ENCODE measurements at places on chromosomes 7 and 10.

- no peak for DNase-seq
These were observed 578.7 kb upstream of the NRP1 start for GRCh38 chr10:33913194-33913593.

DNA sequence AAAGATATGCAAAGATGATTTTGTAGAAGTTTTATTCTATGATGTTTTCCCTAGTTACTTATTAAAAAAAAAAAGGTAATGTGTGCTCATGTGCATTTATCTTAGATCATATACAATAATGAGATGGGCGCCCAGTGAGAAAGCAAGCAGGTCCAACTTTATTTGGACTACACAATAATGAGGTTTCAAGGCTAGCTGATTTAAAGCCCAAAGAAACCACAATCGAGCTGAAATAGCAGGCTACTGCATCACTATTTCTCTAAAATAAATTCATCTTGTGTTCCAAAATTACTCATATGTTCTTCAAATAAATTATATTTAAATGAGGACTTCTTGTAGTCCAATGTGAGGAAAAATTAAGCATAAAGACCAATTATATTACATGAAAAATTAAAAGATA is 110.1 kb downstream of the JMJD1C start:
- DNase-seq = no peak

DNA sequence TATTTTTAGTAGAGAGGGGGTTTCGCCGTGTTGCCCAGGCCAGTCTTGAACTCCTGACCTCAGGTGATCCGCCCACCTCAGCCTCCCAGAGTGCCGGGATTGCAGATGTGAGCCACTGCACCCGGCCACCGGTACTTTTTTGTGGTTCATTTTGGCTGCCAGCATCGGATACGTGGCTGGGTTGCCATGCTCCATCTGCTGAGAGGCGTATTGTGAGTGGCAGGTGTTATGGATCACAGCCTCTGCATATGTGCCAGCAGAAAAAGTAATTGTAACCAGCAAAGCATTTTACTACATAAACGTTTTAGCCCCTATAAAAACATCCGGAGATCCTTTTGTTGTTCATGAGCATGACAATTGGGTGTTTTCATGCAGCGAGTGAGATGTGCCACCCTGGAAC is 7.1 kb downstream of the FOXK1 start:
- no peak for DNase-seq

DNA sequence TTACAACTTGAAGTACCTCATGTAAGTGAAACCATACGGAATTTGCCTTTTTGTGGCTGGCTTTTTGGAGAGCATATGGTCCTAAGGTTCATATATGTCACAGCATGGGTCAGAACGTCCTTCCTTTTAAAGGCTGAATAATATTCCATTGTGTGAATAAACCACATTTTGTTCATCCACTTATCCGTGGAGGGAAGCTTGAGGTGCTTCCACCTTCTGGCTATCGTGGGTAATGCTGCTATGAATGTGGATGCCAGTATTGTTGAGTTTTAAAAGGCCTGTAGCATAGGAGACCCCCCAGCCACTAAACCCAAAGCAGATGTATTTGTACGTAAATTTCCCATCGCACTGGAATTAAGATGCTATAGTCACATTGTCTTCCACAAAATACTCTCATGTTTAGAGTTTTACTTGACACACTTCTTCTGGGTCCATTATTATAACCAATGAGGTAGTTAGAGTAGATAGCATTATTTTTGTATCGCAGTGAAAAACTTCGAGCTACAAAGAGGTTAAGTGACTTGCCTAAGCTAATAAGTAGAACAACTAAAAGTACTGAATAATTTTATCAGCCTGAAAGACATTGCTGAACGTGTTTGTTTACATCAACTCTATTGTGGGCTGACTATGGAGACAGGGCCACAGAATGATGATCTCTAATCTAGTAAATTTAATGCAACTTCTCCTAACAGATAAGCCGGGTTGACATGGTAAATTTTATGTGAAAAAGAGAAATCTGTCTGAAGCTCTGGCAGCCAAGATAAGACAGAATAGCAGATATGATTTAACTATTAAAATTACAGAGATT is 183.0 kb upstream of the CTBP2 start:
- no peak for DNase-seq

DNA sequence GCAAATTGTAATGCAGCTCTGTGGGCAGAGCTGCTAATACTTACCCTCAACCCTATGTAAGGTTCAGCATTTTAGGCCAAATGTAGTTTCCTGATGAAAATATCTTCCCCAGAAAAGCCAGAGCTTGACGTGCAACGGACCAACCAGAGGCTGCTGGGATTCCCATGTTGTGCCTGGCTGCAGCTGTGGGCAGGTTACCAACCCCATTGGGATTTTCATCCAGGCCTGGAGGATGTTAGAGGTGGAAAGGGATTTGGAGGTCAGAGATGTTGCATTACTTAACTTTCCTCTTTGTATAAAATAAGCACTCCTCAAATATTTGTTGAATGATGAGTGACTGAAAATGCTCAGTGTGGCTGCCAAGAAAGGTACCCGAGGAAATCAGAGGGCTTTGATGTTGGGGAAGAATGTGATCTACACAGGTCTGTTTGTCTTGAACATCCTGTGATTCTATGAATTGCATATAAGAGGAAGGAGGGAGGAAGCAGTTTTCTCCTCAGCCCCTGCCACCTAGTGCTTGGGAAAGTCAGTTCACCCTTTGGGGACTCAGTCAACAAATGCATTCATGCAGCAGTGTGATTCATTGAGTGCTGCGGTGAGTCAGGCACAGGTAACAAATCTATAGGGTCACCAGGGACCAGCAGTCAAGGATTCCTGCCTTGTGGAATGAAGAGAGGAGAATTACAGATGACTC is 487.2 kb downstream of the RPS24 start:
- no peak for DNase-seq

DNA sequence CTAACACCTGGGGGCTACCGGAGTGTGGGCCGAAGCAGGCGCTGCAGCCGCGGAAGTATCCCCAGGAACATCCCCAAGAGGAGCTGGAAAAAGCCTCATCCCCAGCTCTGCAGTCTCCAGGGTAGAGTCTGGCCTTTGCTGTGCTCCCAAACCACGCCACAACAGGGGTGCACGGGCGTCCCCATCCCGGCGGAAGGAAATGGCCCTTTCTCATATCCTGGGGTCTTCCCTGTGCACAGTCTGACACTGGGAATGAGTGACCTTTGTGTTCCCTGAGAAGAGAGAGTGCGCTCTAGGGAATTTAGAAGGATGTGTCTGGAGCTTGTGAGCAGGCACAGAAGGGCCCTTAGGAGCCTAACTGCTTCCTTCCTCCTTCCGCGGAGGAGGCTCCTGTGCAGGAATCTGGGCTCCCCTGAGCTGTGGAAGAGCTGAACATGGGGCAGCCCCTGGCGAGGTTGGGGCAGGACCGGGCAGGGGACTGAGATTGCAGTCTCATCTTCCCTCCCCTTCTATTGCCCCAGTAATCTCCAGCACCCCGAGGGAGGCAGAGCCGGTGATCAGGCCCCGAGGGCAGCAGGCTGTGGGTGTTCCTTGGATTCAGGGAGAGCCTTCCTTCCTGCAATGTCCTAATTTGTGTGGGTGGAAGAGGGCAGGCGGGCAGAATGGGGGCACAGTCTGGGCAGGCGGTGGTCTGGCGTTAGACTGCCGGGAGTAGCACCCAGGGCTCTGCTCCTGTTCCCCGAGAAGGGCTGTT is 1.3 kb downstream of the REPIN1 start:
- no peak for DNase-seq

GRCh38 chr7:128099204-128099671 is 68.0 kb upstream of the LRRC4 start:
- no peak for DNase-seq

GRCh38 chr7:106840342-106840741 is 24.7 kb upstream of the PIK3CG start:
- DNase-seq = no peak

DNA sequence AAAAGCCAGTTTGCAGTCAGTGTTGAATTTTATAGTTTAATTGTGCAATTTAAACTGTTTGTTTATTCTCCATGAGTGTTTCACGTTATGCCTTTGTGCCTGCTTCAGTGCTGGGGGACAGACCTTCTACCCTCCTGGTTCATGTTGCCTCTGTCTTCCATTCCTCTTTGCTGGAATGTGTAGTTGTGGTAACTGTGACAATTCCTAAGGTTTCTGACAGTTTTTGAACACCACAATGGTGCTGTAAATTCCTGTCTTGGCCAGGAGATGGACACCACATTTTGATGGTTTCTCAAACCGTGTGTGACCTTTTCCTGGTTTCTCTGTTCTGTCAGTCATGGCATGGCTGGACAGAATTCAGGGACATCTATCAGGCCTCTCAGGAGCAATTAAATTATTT is 201.7 kb downstream of the BICC1 start:
- DNase-seq = no peak

- no peak for DNase-seq
These were observed 118.2 kb upstream of the FAM133B start for GRCh38 chr7:92708111-92709042.

GRCh38 chr10:79393221-79393923 is 46.1 kb downstream of the PPIF start:
- no peak for DNase-seq

- DNase-seq = no peak
These were observed 146.1 kb downstream of the GRK5 start for GRCh38 chr10:119353421-119353820.

- DNase-seq = no peak
These were observed 78.0 kb upstream of the ANKRD1 start for GRCh38 chr10:90998733-90999511.

- no peak for DNase-seq
These were observed 20.3 kb downstream of the STARD3NL start for GRCh38 chr7:38198366-38198765.

- DNase-seq = no peak
These were observed 7.4 kb upstream of the CREB3L2 start for GRCh38 chr7:138009350-138009653.

DNA sequence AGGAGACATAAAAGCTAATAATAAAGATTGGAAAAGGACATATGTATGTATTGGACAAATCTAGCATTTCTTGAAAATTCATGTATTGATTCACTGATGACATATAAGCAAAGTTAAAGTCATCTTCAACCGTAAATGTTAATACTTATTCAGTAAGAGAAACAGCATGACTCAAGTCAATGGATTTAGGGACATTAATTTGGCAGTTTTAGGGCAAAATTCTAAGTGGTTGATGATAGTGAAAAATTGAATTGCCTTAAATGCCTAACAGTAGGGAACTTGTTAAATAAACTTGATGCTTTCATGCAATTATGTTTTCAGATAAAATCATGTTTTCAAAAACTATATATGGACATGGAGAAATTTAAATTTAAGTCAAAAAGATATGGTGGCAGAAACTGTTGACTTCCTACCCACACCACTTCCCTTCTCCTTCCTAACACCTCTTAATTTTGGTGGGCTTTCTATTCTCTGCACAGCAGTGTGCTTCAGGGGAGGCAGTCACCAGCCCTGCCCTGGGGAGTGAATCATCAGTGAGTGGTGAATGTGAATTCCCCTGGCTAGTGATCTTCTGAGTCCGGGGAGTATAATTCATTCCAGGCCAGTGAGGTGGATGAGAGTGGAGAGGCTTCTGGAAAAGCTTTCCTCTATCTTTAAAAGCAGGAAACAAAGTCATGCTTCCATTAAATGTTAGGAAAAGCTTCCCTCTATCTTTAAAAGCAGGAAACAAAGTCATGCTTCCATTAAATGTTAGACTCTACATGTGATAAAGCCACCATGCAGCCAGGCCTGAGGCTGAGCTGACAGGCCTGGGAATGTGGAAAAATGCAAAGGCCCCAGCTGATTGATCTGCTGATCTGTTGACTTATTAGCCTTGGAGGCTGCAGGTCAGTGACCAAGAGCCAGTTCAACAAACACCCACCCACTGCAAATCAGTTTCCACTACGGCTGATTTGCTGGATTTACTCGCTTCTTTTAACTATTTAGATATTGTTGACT is 25.2 kb upstream of the ITGB1 start:
- no peak for DNase-seq

DNA sequence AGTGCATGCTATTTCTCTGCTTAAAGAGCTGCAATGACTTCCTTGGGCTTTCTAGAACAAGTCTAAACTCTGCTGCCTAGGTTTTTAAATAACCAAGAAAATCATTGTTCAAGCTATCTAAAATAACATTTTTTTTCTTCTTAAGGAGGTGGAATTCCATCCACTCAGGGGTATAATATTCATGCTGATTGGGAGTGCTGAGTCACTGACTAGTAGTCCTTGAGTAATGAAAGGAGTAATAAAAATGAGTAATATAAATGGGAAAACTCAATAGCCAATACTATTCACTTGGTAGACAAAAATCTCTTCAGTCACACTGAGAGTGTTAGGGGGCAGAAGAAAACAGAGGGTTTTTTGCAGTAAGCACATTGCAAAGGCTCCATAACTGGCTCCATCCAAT is 72.0 kb downstream of the GFRA1 start:
- no peak for DNase-seq

DNA sequence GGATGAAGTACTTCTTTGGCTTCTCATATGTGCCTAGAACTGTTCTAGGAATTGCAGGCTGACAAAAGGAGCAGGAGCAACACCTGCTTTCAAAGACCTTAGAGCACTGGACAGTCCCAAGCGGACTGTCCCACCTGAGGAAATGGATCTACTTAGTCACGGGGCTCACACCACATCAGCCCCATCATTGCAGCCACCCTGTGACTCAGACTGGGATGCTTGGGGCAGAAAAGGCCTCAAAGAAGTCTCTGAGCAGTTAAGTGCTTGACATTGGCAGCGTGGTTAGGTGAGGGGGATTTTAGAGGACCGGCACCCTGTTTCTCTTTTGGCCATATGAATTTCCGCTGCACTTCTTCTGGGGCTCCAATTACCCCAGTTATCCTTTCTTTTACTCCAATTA is 256.6 kb downstream of the USP6NL start:
- DNase-seq = no peak

DNA sequence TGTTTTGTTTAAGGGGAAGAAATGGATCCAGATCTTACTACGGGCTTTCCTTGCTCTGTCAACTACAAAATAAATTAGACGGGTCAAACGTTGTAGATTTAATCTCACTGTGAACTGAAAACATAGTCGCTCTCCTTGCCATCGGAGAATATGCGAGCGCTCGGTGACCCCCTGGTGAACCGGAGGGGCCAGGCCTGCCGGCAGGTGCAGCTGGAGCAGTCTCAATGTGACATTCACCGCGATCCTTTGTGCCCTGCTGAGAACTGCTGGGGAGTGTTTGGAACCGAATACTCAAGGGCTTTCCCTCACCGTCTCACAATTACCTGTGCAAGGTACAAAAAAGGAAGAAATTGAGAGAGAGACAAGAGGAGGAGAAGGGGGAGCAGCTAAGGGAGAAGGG is 174.1 kb upstream of the GPR26 start:
- no peak for DNase-seq

DNA sequence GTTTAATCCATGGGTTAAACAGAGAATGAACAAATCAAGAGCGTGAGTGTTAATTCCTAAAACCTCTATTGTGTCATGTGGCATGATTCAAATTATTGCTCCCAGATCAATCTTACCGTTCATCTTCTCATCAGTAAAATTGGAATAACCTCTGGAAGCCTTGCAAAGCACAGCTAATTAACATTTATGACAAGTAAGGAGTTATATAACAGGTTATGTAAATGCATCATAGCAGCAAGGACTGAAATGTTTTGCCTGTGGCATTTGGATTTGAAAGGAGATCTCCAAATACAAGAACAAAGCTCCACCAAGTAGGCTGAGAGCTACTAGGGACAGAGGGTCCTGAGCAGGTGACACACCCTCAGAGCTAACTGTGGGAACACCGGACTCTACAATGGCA is 502.9 kb upstream of the CELF2 start:
- no peak for DNase-seq

Measured in activated CD4-positive, alpha-beta T cell treated with anti-CD3 and anti-CD28 coated beads for 1 hour (primary cell).